ENCODE measurements at places on chromosomes 6 and 20.

DNA sequence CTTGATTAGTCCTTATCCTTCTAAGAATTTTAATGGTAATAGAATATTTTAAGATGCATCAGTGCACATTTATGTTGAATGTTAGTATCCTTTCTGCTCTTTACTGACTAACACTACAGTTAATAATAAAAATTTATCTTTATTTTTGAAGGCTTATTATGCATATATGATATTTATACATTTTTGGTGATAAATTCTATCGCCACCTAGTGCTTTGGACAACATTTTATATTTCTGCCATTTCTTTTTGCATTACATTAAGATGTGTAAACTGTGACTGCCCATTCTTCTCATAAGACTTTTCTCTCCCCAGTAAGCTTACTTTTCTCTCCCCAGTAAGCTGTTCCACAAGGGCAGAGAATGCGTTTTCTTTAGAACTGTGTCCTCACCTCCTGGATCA lies 252.3 kb downstream of the GRIK2 start:
- DNase-seq: no peak

DNA sequence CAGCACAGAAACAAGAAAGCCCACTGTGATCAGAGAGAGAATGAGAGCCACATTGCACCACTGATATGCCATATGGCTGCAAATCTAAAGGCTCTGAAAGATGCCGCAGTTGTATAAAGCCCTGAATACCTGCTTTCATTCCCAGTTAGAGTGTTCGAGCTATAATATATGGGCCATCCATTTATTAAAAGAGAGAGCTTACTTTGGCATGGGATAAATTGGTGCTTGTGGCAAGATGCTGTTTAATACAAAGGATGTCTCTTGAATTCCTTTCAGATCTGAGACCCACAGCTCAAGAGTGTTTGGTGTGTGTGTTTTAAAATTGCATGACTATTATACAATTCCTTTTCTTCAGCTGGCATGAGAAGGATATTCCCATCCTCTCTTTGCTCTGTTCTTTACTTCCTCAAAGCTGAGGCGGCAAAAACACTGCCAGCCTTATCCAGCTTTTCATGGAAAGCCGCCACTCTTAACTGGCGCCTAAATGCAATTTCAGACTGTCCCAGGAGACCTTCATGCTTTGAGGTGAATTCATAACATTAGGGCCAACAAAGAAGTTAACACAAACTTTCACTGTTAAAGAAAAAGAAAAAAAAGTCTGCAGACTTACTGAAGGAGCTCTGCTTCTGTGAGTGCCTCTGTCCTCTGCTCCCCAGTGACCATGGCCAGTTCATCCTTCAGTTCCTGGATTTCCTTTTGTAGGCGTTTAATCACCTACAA lies 147.6 kb downstream of the KIF6 start:
- DNase-seq: no peak

- DNase-seq: no peak
Observed at GRCh38 chr6:34516391-34517324, 39.5 kb downstream of the SPDEF start.

GRCh38 chr6:81747327-81747726 lies 5.2 kb downstream of the TENT5A start:
- no peak for DNase-seq

DNA sequence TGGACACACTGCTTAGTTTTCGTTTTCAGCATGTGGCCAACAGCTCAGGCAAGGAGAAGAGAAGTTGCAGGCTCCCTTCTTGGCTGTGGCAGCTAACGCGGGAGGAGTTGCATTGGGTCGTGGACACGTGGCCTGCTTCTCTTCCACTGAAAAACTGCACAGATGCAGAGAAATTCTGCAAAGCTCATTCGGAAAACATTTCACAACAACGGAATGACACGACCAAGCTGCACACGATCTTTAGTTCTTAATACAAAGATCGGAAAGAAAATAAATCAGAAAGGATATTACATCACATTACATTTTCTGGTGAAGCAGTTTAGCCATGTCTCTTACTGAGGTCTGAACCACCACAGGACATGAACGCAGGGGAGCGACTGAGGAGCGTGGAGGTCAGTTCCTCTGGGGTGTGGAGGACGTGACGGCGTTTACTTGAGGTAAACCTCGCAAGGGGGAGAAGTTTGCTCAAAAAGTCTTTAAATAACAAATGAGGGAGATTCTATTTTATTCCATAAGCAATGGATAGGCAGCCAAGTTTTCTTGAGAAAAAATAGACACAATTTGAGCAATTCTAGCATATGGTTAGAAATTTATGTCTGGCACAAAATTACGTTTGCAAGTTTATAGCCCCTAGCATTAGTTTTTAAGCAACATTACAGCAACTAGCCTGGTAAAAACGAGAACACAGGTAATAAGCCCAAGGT lies 178.3 kb downstream of the THBS2 start:
- no peak for DNase-seq

DNA sequence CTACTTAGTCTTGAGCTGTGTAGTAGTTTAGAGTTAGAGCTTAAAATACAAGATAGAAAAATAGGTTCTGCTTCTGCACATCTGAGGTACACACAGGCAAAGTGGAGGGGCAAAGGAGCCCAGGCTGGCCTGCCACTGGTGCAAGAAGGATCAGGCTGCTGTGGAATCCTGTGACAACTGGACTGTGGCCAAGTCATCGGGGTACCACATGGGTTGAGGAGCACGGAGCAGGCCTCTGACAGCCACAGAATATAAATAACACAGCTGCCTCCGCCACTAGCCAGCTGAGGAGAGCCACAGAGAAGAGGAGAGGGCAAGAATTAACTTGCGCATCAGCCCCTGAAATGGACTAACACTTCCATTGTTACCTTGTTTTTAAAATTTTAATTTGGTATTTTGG lies 206.0 kb upstream of the MARCKS start:
- DNase-seq: no peak

GRCh38 chr6:4340544-4340943 lies 205.2 kb upstream of the ECI2 start:
- no peak for DNase-seq

- no peak for DNase-seq
Observed at GRCh38 chr20:48196486-48196885, 411.2 kb upstream of the SULF2 start.

DNA sequence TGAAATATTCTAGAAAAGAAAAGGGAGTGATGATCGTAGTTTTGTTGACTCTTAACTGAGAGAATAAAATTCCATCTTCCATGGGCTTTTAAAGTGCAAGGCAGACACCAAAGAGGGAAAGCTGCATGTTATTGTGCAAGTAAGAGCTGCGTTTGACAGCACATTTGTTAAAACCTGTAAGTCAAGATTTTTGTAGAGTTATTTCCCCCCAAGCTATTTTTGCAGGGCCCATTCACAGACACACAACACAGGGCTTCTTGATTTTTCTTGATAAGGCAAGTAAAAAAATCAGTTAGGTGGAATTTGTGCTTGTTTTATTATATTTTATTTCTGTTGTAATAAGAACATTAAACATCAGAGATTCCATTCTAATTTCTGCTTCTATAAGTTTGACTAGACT lies 13.8 kb downstream of the CFAP206 start:
- DNase-seq: no peak

DNA sequence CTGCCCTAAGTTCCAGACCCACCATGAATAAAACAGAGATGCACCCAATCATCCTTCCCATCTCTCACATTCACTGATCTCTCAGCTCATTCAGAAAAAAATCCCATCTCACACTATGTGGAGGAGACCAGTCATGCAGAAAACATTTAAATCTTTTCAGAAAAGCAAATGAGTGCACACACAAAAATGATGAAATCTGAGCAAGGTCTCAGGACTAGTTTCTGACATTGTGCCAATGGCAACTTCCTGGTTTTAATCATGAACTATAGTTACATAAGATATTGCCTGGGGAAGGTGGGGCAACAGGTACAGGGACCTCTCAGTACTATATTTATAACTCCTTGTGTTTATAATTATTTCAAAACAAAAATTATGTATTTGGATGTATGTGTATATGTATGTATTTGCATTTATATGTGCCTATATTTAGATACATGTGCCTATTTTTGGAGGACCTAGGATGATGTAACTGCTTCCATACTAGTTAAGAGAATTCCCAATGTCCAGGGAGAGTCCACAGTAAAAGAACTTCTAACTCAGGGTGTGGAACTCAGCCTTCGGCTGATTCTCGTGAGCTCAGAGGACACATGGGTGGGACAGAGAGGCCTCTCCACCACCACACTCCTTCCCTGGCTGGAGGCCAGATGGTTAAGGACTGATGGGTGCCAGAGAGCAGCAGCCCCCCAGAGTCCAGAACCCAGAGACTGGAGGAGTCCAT lies 71.7 kb upstream of the MAP3K4 start:
- DNase-seq: no peak

DNA sequence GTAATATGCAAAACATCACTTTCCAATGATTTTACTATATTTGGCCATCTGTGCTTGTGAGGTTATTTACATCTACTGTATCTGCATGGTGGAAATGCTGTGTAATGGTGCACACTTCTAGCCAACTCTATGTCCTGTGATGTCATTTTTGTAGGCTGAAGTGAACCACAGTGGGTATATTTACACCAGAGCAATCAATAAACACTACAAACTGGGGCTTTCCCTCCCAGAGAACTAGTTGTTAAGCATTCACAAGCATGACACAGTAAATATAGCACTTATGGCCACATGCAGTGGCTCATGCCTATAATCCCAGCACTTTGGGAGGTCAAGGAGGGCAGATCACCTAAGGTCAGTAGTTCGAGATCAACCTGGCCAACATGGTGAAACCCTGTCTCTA lies 4.9 kb downstream of the SLC22A2 start:
- no peak for DNase-seq

GRCh38 chr6:46815130-46815529 lies 21.9 kb downstream of the MEP1A start:
- no peak for DNase-seq

GRCh38 chr20:62805711-62806382 lies 1.2 kb downstream of the OGFR start:
- no peak for DNase-seq

GRCh38 chr20:50724112-50724725 lies 7.2 kb upstream of the PARD6B start:
- no peak for DNase-seq

- DNase-seq: no peak
Observed at GRCh38 chr6:15364401-15365037, 118.7 kb downstream of the JARID2 start.

GRCh38 chr6:13653296-13653695 lies 38.2 kb downstream of the NOL7 start:
- DNase-seq: no peak

GRCh38 chr20:23037017-23037481 lies 1.9 kb downstream of the SSTR4 start:
- DNase-seq: no peak

DNA sequence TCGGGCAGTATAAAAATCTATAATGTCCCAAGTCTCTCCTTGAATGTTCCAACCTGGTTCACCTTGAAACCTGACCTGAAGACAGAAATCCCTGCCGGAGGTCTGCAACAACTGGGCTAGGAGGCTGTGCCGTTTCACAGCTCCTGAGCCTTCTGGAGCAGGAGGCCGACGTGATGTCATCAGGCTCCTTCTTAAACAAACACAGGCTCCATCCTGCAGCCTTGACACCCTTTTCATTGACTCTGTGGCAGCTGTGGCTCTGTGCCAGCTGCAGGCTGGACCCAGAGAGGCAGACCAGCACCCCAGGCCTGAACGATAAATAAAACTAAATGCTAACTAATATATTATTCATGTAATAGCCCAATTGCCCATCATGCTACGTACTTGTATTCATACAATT lies 483.9 kb downstream of the CD83 start:
- DNase-seq: no peak

GRCh38 chr20:36845288-36845971 lies 30.5 kb upstream of the TLDC2 start:
- DNase-seq: no peak

DNA sequence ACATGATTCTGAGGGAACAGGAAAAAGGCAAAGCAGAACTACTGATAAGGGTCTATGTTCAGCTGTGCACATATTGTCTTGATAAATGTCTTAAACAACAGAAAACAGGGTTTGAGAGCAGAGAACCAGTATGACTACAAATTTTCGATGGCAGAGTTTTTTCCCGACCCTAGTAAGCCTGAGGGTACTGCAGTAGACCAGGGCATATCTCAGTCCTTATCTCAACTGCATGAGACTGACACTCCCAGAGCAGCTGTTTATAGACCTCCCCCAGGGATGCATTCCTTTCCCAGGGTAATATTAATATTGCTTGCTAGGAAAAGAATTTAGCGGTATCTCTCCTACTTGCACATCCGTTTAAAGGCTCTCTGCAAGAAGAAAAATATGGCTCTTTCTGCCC lies 1176.8 kb upstream of the ADGRB3 start:
- DNase-seq: no peak

DNA sequence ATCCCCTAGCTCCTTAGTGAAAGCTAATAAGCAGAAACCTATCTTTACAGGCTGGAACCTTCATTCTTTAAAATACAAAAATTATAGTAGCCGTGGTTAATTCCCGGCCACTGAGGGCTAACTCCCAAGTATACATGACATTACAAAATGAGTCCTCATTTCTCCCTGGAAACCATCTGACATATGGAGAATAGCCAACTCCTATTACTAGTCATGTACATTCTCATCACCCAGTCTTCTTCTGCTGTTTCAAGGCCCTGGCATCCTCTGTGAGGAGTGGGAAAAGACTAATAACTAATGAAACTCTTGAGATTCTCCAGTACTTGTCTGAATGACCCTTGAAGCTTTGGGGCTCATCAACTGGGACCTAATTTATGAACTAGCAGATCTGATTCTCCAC lies 30.2 kb downstream of the CSNK2A1 start:
- DNase-seq: no peak
